Mucosa of gallbladder (tissue), 1 donor: ENCODE measurements at places on chromosomes 1 and 21. TPM values are rescaled to one million over a fixed set of nuclear protein-coding genes. Genes with fewer than 3 reads are reported as not detected.

GRCh38 chr1:119160409-119160808 is 20.0 kb upstream of the WARS2 start:
- DNase-seq: no peak

DNA sequence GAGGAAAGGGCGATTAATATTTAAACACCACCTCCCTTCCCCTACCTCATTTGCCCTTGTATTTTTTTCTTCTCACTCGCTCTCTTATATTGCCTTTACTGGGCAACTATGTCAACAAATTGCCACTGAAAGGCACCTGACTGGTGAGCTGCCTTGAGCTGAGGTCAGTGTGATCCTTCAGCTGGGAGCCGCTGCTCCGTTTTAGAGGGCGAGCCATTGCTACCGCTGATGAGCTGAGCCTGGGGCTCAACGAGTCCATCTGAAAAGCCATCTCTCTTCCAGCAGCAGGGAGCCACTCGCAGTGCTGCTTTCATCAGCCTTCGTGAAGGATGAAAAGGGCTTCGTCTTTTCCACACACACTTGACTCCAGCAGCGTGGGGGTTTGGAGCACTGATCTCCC is 108.0 kb upstream of the KIF26B start:
- no peak for DNase-seq

DNA sequence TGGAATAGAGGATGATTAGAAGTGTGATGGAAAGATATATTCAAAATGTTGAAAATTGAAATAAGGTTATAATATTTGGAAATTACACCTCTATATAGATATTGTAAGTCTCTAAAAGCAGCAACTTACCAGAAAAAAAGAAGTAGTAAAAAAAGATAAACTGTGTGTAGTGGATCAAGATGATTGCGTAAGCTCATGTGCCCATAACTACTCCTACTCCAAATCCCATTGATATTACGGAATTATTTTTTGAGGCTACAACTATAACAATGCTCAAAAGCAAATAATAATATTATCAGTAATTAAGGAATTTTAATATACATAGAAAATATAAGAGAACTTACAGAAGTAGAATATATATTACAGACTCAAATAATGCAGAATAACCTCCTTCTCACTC is 33.6 kb downstream of the CATSPERE start:
- no peak for DNase-seq

- DNase-seq: no peak
Observed at GRCh38 chr1:95226781-95227660, 7.0 kb upstream of the RWDD3 start.

Gene DIO1
- 6.2 TPM for total RNA-seq

Gene NME7
- 18.0 TPM for total RNA-seq

Gene TAS1R1
- 0.49 TPM for total RNA-seq

Gene BARHL2
- not detected for total RNA-seq
